ENCODE measurements at places on chromosomes 12 and 14. TPM values are rescaled to one million over a fixed set of nuclear protein-coding genes. Genes with fewer than 3 reads are reported as not detected.

- H3K4me3 ChIP-seq: no peak overlapping the region
- H3K27me3 ChIP-seq: no peaks in the 10 kb centered on the region
- H3K4me1 ChIP-seq: no peaks in the 10 kb centered on the region
- no peak for DNase-seq
Observed at GRCh38 chr14:95445676-95446075, 70.8 kb downstream of the SYNE3 start.

The SYCP3 gene
- not detected for total RNA-seq

DNA sequence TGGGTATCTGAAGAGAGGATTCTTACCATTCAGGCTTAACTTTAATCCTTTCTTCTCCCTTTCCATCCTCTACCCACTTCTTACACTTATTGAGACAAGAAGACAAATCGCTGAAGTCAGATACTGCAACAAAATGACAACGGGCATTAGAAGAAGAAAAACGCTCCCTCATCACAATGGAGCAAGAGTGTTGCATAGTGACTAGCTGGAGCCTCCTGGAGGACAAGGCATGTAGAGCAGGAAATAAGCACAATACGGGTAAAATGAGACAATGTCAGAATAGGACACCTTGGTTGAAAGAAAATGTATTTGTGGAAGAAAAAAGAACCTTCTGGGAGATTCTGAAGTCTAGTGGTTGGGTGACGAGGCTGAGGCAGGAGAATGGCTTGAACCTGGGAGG, 501.0 kb downstream of the RERGL start:
- H3K4me1 ChIP-seq: peaks cover 6% of the 10 kb centered on the region
- H3K27ac ChIP-seq: no peak overlapping the region
- peak; percentile 70 for DNase-seq
- no peaks in the 10 kb centered on the region for H3K27me3 ChIP-seq

DNA sequence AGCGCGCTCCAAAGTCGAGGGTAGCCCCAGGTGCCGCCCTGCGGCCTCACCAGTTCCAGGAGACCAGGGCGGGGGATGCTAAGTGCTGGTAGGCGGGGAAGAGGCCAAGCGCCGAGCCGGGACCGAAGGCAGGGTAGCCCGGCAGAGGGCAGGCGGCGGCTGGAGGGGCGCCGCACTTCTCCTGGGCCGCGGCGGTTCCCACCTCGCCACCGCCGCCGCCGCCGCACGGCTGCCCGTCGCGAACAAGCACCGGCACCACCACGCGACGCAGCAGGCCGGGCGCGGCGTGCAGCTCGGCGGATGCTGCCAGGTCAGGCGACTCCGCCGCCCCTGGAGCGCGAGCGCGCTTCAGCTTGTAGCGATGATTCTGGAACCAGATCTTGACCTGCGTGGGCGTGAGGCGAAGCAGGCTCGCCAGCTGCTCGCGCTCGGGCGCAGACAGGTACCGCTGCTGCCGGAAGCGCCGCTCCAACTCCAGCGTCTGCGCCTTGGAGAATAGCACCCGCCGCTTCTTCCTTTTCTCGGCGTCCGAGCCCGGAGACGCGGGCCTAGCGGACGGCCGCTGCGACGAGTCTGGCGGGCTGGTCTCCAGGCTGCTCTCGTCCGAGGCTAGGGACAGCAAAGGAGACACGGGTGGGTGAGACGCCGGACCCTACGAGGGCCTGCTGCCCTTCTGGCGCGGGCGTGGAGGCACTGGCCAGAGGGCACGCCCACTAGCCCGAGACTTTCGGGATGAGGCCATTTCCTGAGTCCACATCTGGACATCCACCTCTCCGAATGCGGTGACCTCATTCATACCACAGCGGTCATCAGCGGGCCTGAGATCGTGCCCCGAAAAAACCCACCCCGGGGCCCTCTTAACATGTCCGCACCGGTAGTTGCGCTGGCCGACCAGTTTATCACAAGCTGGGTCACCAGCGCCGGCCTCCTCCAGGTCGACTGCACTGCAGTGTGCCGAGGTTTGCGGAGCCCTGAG, 1.3 kb downstream of the NKX2-8 start:
- peak; percentile 48 for DNase-seq
- peaks cover 21% of the 10 kb centered on the region for H3K27me3 ChIP-seq
- no peaks in the 10 kb centered on the region for H3K36me3 ChIP-seq
- H3K4me3 ChIP-seq: peak overlapping the region; percentile 91

The GPR132 gene
- total RNA-seq: 0.04 TPM

DNA sequence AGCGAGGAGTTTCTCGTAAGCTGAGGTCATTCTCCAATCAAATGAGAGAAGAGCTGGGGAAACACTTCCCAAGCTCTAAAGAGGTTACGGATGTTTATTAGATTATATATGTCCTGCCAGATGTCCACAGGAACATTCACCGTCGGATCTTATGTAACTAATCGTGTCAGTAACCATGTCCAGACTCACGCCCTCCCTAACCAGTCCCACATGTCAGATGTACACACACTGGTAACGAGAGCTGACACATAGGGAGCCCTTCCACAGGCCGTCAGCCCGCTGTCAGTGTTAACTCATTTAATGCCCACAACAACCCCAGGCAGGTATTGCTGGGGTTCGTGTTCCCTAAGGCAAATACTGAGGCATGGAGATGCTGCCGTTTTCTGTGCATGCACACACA, 223.7 kb upstream of the RTL1 start:
- no peaks in the 10 kb centered on the region for H3K36me3 ChIP-seq
- H3K27me3 ChIP-seq: peaks cover 27% of the 10 kb centered on the region
- no peak for DNase-seq
- no peak overlapping the region for H3K27ac ChIP-seq

The KCNC2 gene
- not detected for total RNA-seq

- peaks cover 19% of the 10 kb centered on the region for H3K4me1 ChIP-seq
- DNase-seq: no peak
- no peak overlapping the region for H3K4me3 ChIP-seq
- H3K27ac ChIP-seq: peak overlapping the region; percentile 13
- H3K36me3 ChIP-seq: no peaks in the 10 kb centered on the region
Observed at GRCh38 chr12:116698554-116699075, 39.3 kb downstream of the SPRING1 start.

The ANKRD33 gene
- total RNA-seq: not detected

- H3K4me3 ChIP-seq: no peak overlapping the region
- H3K4me1 ChIP-seq: no peaks in the 10 kb centered on the region
- no peak overlapping the region for H3K27ac ChIP-seq
- no peak for DNase-seq
Observed at GRCh38 chr12:117234441-117234840, 44.2 kb upstream of the FBXO21 start.

DNA sequence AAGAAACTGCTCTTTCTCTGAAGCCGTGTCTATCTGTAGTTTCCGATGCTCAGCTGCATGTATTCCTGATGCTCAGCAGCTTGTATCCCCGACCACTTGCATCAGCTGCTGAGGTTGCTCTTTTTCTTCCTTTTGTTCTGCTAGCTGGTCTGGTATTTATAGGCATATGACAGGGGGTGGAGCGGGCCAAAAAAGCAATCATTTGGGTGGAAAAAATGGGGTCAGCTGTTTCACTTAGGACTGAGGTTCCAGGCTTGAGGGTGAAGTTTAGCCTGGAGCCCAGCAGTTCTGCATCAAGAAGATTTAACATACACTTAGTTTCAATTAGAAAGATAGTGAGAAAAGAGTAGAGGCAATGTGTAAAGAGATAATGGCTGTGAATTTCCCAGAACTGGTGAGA, 23.6 kb upstream of the AMN1 start:
- no peaks in the 10 kb centered on the region for H3K27me3 ChIP-seq
- no peak overlapping the region for H3K4me3 ChIP-seq
- no peak for DNase-seq
- peaks cover 17% of the 10 kb centered on the region for H3K4me1 ChIP-seq
- H3K36me3 ChIP-seq: no peaks in the 10 kb centered on the region
- no peak overlapping the region for H3K27ac ChIP-seq

DNA sequence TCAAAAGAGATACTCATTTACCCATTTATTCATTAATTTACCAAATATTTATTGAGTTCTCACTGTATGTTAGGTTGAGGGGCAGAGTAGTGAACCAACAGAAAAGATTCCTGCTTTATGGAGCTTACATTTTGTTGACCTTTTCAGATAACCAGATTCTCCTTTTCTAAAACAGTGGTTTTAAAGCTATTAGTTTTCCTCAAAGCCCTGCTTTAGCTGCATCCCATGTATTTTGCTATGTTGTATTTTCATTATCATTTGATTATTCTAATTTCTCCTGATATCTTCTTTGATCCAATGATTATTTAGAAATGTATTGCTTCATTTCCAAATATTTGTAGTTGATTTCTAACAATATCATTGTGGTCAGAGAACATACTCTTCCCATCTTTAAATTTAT, 53.6 kb downstream of the EML1 start:
- no peak for DNase-seq
- no peaks in the 10 kb centered on the region for H3K36me3 ChIP-seq
- H3K27ac ChIP-seq: no peak overlapping the region
- no peaks in the 10 kb centered on the region for H3K27me3 ChIP-seq
- H3K4me3 ChIP-seq: no peak overlapping the region

- H3K36me3 ChIP-seq: no peaks in the 10 kb centered on the region
- H3K4me3 ChIP-seq: no peak overlapping the region
- H3K4me1 ChIP-seq: no peaks in the 10 kb centered on the region
- H3K27me3 ChIP-seq: no peaks in the 10 kb centered on the region
- no peak for DNase-seq
Observed at GRCh38 chr14:76968621-76969063, 59.9 kb downstream of the IRF2BPL start.

- H3K36me3 ChIP-seq: no peaks in the 10 kb centered on the region
- H3K27me3 ChIP-seq: no peaks in the 10 kb centered on the region
- DNase-seq: no peak
- no peak overlapping the region for H3K4me3 ChIP-seq
- H3K27ac ChIP-seq: no peak overlapping the region
Observed at GRCh38 chr12:92503029-92503931, 199.5 kb upstream of the PLEKHG7 start.

- no peaks in the 10 kb centered on the region for H3K36me3 ChIP-seq
- H3K4me3 ChIP-seq: no peak overlapping the region
- H3K27ac ChIP-seq: no peak overlapping the region
- 0 out of 2 replicates have a peak, but pooled peaks cover 4% of the 10 kb centered on the region for H3K27me3 ChIP-seq
- no peaks in the 10 kb centered on the region for H3K4me1 ChIP-seq
- no peak for DNase-seq
Observed at GRCh38 chr14:47427629-47428028, 247.8 kb downstream of the MDGA2 start.

DNA sequence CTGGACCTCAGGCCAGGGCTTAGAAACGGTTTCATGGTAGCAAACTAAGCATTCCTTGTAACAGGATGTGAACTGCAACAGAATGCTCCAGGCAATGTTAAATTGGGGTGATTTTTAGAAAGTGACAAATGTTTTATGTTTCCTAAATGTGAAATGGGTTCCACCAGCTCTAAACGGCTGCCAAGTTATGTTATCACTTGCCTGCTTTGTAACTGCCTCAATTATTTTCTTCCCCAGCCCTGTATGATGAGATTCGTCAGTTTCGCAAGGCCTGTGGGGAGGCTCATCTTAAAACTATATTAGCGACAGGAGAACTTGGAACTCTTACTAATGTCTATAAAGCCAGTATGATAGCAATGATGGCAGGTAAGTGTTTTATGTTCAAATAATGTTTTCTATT, 70.9 kb downstream of the DERA start:
- DNase-seq: no peak
- H3K27ac ChIP-seq: no peak overlapping the region
- peaks cover 30% of the 10 kb centered on the region for H3K4me1 ChIP-seq
- no peak overlapping the region for H3K4me3 ChIP-seq

- no peak for DNase-seq
- no peak overlapping the region for H3K4me3 ChIP-seq
- H3K4me1 ChIP-seq: no peaks in the 10 kb centered on the region
- H3K36me3 ChIP-seq: no peaks in the 10 kb centered on the region
- H3K27ac ChIP-seq: no peak overlapping the region
Observed at GRCh38 chr14:73365727-73366126, 92.6 kb downstream of the NUMB start.

- no peak for DNase-seq
- no peaks in the 10 kb centered on the region for H3K36me3 ChIP-seq
- H3K27ac ChIP-seq: no peak overlapping the region
- peaks cover 15% of the 10 kb centered on the region for H3K4me1 ChIP-seq
- no peaks in the 10 kb centered on the region for H3K27me3 ChIP-seq
Observed at GRCh38 chr14:64912261-64912660, 2.0 kb upstream of the CHURC1 start.

DNA sequence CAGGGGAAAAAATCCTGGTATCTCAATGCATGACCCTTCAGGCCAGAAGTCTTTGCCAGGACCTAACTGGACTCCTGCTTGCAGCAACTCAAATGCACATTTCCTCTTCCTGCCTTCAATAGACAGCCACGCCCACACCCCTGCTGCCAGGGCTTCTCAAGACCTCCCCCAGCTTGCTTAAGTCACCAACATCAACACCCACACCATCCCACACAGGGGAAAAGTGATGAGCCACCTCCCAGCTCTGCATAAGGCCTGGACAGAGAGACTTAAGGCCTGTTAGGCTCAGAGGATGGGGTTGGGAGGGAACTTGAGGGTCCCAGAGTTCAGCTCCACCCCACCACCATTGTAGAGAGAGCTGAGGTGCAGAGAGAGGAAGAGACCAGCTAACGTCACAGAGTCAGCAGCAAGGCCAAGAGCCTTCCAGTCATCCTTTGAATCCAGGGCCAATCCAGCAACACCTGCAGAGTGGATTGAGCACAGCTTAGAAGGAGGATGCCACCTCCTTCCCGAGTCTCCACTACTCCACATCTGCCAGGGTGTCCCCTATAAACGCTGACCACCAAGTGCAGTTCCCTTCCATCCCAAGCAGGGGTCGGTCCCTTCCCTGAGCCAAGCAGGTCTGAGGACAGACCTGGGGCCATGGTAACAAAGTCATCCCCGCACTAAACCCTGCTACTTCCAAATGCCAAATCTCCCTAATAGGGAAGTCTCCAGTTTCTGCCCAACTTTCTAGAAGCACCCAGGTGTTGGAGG, 50.0 kb downstream of the KDM2B start:
- peaks cover 17% of the 10 kb centered on the region for H3K36me3 ChIP-seq
- no peak overlapping the region for H3K4me3 ChIP-seq
- 0 out of 2 replicates have a peak, but pooled peaks cover 5% of the 10 kb centered on the region for H3K4me1 ChIP-seq
- no peaks in the 10 kb centered on the region for H3K27me3 ChIP-seq
